NCI-H526 treated with DMSO at 0.1 percent for 48 hours (cell line): ENCODE measurements at places on chromosomes 13 and 19.

GRCh38 chr13:33316890-33317289 is 31.3 kb upstream of the STARD13 start:
- DNase-seq: no peak

DNA sequence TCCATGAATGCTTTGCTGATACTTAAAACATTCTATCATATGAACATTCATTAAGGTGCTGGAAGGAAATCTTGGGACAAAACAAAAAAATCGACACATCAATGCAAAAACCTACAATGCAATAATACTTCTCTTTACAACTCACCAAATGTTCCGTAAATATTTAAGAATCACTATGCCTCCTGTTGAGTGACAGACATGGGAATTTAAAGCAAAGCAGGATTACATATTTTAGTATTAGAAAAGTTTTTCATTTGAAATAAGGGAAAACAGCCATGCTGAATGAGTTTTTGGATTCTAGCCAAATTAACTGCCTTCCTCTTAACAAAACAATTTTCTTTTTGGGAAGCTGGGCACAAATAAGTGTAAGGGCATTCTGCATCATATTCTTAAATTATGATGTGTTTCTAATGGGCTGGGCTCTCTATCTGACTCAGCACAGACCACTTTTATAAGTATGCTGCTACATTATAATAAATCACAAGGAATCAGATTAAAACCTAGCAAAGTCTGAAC is 93.7 kb downstream of the RBM26 start:
- DNase-seq: no peak

DNA sequence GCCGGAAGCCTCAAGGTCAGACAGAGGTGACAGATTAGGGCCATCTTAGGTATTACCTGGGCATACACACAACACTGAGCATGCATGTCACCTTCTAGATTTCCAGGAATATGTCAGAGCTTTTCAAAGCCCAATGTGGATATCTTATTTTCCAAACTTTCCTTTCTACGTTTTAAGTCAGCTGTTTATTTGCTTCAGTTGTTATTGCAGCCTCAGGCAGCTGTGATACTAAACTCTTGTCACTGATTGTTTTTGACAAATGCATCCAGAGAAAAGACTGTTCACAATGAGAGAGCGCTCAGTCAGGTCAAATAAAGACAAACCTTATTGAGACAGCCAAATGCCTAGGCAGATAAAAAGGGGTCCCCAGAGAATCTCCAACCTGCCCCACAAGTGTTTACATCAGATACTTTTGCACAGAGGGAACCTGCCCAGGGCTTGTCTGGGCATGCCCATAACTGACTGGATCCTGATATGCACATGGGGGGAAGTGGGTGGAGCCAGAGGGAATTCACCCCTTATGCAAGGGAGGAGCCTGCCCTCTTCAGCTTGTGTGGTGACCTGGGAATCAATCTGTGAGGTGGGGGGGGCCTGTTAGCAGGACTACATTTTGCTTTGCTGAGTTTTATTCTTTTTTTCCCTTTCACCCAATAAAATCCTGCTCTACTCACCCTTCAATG is 28.5 kb downstream of the MED4 start:
- no peak for DNase-seq

GRCh38 chr19:17985037-17985818 is 18.3 kb downstream of the KCNN1 start:
- DNase-seq: no peak

- DNase-seq: peak; percentile 19
Measured at GRCh38 chr13:104318121-104318520, 1251.9 kb upstream of the SLC10A2 start.

GRCh38 chr13:41465241-41465847 is 8.0 kb downstream of the RGCC start:
- DNase-seq: no peak

DNA sequence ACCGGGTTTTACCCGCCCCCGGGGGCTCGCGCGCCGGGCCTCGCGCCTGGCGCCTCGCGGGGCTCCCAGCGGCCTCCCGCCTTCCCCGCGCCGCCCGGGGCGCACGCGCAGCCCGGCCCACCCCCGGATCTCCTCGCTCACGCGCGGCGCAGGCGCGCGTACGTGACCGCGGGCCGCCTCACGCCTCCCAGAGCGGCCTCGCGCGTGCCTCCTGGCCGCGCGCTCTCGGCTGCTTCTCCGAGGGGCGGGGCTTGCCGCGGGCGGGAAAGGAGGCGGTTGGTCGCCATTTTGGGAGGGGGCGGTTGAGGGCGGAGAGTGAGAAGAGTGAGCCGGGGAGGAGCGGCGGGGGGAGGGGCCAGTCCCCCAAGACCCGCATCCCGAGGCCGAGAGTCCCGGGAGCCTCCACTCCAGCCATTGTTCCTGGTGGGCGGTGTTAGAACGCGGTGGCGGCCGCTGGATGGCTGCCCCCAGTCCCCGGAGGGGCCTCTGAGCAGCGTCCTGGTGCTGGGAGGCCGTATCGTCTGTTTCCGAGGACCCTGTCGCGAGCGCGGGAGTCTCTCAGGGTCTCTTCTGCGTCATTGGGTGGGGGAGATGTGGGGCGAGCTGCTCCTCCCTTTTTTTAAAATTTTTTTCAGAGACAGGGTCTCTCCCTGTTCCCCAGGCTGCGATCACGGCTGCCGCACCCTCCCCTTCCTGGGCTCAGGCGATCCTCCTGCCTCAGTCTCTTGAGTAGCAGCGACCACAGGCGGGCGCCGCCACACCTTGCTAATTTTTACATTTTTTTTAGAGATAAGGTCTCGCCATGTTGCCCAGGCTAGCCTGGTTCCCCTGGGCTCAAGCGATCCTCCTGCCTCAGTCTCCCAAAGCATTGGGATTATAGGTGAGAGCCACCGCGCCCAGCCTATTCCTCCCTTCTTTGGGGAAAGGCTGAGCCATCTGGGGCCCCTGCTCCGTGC is at the start of gene ZNF541:
ZNF541 (minus strand) TSS at position 78 of the 956 bp plus-strand sequence. CDS start 17,292 bp downstream, outside the sequence.
- no peak for DNase-seq

DNA sequence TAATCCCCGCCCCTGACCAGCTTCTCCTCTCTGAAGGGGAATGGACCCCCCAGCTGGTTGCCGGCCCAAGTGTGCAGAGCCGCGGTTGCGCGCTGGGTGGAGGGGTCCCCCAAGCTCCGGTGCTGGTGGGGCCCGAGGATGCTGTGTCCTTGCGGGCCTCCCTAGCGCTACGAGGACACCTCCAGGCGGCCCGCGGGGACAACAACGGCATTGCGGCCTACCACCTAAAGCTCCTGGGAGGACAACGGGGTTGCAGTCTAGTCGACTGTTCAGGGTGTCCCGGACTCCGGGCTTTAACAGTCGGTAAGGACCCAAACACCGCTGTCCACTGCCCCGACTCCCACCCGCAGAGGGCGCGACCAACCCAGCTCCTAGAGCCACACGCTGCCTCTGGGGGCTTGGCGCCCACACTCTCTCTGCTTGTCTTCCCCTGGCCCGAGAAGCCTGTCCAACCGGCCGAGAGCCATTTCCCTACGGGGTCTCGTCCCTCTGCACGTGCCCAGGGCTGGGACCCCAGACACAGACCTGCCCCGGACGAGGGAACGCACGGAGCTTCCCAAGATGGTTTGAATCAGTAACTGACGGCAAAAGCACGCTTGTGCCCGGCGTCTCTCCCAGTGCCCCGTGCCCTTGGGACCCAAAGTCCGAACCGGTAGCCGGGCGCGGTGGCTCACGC is 927 bp upstream of the SDHAF1 start:
- no peak for DNase-seq

DNA sequence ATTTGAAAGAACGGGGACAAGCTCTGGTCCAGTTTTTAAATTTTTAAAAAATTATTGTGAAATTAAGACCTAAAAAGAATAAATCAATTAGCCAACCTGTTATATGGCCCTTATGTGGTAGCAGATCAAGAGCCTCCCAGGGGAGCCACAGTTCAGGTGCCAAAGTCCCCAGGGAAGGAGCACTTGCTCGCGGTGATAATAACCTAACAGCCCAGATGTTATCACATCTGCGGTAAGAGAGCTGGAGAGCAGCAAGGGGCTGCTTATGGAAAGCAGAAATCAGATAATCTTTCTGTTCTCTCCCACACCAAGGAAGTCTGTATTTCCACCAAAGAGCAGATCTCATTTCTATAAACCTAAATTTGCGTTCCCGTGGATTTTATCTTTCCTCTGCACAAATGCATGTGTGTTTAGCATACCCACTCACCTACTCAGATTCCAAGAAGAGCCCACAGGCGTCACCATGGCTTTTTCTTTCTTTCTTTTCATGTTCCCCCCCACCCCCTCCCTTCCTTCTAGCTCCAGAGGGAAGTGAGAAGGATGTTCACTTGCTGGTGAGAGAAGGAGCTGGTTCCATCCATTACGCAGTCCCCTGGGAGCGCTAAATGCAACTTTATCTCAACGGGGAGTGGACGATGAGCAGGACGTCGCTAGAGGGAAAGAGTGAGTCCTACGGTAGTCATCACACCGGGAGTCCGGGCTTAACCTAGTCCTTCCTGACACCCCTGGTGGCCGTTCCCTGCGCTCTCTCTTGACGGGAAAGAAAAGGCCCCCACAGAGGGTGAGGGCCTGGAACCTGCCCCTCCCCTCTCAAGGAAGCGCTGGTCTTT is 1.6 kb upstream of the POU4F1 start:
- DNase-seq: peak; percentile 81
